T-helper 17 cell (primary cell): ENCODE measurements at places on chromosomes 13 and 19.

DNA sequence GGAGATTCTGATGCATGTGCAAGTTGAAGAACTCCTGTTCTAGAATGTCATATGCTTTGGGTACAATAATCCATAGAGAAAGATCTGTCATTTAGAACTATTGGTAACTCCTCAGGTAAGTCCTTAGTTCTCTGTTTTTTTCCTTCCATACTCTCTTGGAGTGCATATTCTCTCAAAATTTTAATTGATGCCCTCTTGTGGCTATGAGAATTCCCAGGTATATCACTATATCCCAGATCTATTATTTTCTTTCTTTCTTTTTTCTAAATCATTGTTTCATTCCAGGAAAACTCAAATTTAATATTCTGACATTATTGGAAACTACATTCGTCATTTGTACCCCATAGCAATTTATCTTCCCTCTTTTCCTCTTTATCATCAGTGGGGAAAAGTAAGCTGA, 485.4 kb downstream of the KLF5 start:
- no peak for DNase-seq

GRCh38 chr19:40204381-40204780, 13.2 kb downstream of the MAP3K10 start:
- no peak for DNase-seq

GRCh38 chr19:7067716-7068115, 1.8 kb upstream of the ZNF557 start:
- no peak for DNase-seq

DNA sequence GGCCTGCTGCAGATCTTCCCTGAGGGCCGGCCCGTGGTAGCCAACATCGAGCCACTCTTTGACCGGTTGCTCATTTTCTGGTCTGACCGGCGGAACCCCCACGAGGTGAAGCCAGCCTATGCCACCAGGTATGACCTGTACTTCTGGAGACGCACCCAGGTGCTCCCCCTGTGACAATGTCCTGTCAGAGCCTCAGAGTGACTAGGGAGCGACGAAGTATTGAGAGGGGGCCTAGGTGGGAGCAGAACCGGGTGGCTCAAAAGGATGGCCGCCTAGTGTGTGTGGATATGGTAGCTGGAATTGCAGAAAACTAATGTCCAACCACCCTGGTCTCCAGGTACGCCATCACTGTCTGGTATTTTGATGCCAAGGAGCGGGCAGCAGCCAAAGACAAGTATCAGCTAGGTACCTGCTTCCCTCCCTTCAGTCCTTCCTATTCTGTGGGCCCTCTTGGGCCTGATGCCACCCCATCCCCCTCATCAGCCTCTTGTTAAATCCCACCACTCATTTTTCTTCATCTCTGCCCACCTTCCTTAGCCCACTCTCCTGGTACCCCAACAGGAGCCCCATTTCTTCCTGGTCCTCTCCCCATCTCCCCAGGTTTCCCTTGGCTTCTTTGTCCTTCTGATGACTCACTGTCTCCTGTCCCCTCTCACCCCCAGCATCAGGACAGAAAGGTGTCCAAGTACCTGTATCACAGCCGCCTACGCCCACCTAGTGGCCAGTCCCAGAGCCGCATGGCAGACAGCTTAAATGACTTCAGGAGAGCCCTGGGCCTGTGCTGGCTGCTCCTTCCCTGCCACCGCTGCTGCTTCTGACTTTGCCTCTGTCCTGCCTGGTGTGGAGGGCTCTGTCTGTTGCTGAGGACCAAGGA, 8.4 kb downstream of the EGLN2 start:
- no peak for DNase-seq

- no peak for DNase-seq
Observed at GRCh38 chr13:46667687-46668281, 114.8 kb downstream of the LRCH1 start.

GRCh38 chr19:40908976-40909375, 26.9 kb upstream of the CYP2A7 start:
- DNase-seq: no peak
